ENCODE measurements at places on chromosomes 6 and 20.

DNA sequence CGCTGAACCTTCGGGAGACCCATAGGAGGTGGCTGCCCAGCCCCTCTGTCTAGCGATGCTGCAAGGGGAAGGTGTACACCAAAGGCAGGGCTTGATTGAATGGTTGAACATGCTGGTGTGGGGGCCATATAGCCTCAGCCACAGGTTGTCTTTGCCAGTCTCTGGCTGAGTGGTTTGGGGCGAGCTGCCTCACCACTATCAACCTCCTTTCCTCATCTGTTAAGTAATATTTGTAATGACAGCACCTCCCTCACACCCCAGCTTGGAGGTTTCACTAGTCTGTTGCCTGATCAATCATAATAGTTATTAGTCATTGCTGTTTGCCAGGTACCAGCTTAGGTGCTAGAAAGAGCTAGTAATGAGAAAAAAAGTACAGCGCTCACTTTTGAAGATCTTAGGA is 11.8 kb upstream of the ZNF831 start:
- DNase-seq: no peak

GRCh38 chr20:19602675-19603375 is 155.2 kb upstream of the RIN2 start:
- DNase-seq: peak; percentile 24

DNA sequence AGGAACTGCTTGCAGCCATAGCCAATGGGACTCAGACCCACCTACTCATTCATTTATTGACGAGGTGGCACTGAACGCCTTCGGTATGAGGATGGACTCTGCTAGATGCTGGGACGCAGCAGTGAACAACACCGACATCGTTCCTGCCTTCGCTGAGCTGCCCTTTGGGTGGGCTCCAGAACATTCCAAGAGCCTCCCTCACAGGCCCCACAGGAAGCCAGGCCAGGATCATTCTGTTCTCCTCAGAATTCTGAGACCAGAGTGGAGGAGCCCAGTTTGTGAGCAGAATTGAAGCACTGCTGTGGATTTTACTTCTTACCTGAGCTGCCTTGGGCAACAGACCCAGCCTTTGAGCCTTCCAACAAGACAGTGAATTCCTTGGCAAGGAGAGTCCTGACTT is 82.1 kb downstream of the KCNB1 start:
- DNase-seq: no peak

DNA sequence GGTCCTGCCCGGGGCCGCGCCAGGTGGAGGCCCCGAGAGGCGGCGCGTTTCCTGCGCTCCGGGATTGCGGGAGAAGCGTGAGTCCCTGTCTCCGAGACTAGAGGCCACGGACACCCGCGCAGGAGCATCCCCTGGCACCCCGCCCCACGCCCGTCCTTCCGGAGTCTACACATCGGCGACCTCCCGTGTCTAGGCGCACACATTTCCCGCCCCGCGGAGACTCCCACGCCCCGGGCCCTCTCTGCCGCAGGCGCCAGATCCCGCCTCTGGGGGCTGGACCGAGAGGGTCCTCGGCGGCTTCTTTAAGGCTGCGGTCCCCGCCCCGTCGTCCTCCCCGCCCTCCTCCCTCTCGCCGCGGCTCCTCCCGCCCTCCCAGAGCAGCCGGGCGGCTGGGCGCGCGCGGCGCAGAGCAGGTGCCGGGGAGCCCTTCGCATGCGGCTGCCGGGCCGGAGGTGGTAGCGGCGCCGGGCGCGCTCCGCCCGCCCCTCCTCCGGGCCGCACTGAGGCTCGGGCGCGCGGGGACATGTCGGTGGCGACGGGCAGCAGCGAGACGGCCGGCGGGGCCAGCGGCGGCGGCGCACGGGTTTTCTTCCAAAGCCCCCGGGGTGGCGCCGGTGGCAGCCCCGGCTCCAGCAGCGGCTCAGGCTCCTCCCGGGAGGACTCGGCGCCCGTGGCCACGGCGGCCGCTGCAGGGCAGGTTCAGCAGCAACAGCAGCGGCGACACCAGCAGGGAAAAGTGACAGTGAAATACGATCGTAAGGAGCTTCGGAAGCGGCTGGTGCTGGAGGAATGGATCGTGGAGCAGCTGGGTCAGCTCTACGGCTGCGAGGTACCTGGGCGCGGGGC is at the start of gene PPP1R14C:
Gene PPP1R14C, plus strand, starts transcription at position 375 of the 846 bp plus-strand sequence. Its CDS starts 149 bp downstream, at position 524.
- peak; percentile 47 for DNase-seq

DNA sequence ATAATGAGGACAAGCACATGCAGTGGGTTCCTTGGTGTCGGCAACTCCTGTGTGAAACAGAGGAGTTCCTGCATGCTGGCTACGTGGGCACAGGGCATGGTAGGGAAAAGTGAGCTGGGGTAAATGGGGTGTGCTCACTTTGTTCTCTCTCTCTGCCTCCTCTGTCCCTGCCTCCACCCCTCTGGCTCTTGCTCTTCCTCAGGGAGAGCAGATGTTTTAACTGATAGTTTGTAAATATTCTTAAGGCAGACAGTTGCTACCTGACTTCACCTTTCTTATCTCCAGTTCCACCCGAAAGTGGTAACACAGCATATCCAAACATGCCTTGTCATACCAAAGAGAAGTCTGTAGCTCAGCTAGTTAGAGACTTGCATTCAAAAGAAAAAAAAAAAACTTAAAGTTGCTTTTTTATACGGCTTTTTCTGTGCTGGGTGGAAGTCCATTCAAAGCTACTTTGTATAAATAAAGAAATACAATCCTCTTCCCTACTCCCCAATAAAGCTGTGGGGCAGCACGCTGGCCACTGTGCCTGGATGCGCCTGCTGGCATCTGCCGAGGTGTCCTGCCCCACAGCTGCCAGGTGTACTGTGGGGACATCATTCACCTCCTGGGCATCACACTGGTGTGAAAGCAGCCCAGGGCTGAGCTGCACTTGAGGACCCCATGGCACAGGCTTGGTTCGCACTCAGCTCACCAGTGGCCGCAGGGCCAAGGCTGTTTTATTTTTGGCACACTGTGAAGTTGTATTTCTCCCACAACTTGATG is 93.6 kb downstream of the FOXC1 start:
- DNase-seq: no peak

DNA sequence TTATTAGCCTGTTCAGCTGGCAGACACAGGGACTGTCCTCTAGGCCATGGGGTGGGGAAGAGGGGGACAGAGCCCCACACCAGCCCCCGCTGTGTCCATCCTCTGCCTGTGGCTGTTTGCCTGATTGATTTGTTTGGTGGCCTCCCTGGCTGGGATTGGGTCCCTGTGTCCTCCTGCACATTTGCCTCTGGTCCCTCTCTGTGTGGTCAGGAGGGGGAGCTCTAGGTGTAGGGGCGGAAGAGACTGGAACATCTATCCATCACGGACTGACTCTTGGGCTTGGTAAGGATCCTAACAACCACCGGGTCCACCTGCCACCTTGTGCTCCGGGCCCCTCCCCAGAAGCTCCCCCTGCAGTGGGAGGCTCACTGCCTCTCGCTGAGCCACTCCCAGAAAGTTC is 38.4 kb upstream of the CCDC167 start:
- no peak for DNase-seq

- no peak for DNase-seq
Observed at GRCh38 chr6:24415753-24416152, 13.0 kb downstream of the MRS2 start.

DNA sequence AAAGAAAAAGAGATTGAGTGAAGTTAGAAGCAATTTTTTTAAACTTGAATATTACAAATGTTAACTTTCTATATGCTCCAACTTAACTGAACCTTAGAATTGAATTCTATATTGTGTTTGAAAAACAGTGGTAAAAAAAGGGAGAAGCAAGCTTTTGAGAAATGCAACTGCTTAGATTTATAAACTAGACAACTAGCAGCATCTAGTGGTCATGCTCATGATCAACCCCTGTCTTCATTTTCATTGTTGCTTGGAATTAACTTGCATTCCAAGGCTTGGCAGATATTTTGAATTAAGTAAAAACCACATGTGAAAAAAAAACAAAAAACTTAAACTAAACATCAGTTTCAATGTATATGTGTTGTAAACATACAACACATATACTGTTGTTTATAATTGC is 113.1 kb downstream of the C6orf58 start:
- DNase-seq: no peak

DNA sequence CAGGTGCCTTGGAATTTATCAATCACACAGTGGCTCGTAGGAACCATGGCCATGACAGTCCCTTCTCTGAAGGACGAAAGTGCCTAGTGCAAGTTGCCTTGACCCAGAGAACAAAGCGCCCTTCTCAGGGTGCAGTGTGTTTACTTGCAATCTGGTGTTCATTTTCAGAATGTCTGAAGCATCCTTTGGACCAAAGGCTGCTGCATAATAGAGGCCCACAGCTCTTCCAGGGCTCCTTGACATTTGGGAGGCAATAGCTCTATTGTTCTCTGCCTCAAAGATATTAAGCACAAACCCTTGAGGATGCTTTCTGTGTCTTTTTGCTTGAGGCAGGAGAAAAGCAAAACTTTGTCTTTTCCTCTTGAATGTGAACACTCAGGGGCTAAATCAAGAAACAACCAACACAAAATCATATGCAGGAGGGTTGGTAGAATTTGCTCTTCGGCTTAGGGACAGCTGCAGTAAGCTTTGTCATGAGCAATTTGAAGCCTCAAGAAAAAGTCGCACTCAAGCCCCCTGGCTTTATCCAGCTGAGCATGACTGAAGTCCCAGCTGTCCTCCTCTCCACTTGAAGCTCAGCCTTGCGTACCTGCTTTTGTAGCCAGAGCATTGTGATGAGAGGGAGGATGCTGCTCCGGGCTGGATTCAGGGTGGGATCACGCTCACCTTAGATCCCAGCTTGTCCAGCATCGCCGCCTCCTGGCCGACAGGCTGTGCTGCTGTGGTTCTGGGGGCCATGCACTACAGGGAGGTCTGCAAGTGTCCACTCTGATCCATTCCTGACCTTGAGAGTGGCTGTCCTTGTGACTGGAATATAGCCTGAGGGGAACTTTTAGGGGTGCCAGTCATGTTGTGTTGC is 495.4 kb downstream of the CDH26 start:
- DNase-seq: peak; percentile 25

DNA sequence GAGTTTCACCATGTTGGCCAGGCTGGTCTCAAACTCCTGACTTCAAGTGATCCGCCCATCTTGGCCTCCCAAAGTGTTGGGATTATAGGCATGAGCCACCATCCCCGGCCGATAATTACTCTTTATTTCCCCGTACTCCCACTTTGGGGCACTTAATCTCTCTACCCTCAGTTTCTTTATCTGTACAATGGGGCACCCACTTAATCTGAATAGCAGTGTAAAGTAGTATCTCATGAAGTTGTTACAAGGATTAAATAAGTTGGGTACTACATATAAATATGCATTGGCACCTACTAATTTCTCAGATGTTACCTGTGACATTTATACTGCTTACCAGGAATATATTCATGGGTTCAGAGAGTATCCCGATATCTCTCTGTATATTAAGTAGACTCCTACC is 15.2 kb downstream of the GINM1 start:
- no peak for DNase-seq

GRCh38 chr6:44171899-44172546 is 13.4 kb downstream of the CAPN11 start:
- no peak for DNase-seq

DNA sequence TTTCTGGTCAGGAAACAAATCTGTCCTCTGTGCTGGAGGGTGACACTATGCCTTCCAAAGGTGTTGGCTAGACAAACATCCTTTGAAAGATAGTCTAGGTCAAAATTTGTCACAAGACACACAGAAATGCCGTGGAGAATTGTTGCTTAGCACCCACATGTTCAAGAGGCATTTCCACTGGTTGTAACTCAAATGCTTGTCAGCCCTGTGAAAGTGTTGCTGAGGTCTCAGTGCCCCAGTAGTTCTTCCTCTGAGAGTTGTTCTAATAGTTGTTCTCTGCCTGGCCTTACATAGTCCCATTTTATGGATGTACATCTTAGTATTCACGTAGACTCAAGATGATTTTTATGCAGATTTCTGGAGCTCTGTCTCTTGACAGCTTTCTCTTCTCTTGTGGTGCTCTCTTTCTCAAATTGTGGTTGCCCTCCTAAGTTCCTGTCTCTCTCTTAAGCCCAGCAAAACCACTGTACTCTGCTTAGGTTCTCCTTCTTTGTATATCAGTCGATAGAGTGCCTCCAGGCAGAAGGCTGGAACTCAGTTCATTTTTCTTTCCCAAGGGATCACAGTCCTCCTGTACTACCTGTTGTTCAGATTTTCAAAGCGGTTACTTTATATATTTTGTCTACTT is 39.5 kb upstream of the REV3L start:
- no peak for DNase-seq

- peak; percentile 30 for DNase-seq
Observed at GRCh38 chr20:23937303-23938117, 51.1 kb downstream of the GGTLC1 start.

- DNase-seq: no peak
Observed at GRCh38 chr6:160034036-160034930, 65.4 kb downstream of the IGF2R start.

GRCh38 chr6:144999127-144999526 is 714.0 kb downstream of the UTRN start:
- DNase-seq: no peak

DNA sequence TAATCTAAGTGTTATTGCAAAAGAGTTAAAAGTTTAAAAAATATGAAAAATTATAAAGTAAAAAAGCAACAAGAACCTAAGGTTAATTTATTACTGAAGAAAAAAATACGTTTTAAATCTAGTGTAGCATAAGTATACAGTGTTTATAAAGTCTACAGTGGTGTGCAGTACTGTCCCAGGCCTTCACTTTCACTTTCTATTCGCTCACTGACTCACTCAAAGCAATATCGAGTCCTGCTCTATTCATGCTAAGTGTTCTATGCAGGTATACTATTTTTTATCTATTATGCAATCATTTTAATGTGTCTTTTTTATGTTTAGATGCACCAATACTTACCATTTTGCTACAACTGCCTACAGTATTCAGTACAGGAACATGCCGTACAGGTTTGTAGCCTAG is 113.0 kb downstream of the MANEA start:
- DNase-seq: no peak

DNA sequence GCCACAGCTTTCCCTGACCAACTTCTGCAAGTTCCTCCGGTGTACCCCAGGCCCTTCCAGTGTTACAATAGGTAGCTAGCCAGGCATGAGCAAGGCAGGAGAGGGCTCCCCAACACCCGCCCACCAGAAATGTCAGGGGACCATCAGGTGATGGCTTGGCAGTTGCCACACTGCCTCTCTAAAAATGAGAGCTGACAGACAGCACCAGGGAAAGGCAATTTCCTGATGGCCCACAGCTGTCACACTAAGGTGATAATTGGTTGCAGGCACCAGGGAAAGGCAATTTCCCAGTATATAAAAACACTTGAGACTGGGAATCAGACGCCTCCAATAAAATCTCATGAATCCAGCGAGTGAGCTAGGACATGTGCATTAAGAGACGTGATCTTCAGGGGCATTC is 49.9 kb downstream of the PXDC1 start:
- no peak for DNase-seq

GRCh38 chr6:56914798-56915658 is 39.9 kb upstream of the BEND6 start:
- no peak for DNase-seq

DNA sequence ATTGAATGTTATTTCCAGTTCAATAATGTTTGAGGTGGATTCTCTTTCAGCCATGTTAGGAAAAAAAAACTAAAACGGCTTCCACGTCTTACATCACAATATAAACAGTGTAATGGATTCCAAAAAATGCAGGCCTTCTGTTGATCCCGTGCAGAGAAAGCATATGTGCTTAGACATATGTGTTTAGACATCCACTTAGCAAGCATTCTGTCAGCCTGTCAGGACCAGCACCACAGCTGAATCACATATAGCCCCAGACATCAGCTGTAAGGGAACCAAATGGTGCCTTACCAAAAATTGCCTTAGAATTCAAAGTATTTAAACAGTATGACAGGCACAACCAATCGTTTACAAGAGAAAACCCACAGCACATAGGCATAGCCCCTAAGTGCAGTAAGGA is 304.9 kb downstream of the EYA4 start:
- no peak for DNase-seq

- no peak for DNase-seq
Observed at GRCh38 chr6:43634702-43635303, 837 bp upstream of the MAD2L1BP start.

GRCh38 chr20:57393321-57394120 is 2.3 kb downstream of the RBM38 start:
- no peak for DNase-seq

Measured in NCI-H1092 (cell line).